ENCODE measurements at places on chromosomes 5 and 9. TPM values are rescaled to one million over a fixed set of nuclear protein-coding genes. Genes with fewer than 3 reads are reported as not detected.
A peak's percentile ranks its signal among the peaks of the same experiment; 100 is the strongest.

DNA sequence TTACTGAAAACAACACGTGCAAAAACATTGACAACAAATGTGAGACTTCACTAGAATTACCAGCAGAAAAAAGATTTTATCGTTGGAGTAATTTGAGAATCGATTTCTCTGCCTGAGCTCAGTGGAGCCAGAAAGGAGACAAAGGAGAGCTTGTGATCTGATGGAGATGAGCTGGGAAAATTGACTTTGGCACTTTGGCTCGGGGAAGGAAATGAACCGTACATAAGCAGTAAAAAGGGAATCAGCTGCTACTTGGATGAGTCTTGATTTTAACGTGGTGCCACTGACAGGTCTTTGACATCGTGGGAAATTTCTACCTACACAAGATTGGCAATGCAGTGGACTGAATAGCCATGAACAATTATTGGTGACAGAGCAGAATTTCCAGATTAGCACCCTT, 244.7 kb upstream of the RPS23 start:
- DNase-seq, result no peak

DNA sequence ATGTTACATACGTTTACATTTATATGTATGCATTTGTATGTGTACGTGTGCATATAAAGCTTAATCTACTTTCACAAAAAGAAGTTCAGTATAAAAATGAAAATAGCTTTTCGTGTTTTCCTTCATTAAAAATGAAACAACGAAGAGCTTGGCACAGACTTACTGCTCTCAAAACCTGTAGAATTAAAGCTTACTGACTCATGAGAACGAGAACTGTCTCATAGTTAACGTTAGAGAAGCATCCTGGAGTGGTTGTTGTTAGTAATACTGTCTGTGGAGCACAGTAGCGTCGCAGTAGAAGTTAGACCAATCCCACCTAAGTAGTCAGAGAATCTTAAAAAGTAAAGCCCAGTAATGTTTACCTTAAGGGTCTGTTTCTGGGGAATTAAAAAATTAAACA, 1.3 kb downstream of the MAT2B start:
- peak; percentile 19 for DNase-seq

DNA sequence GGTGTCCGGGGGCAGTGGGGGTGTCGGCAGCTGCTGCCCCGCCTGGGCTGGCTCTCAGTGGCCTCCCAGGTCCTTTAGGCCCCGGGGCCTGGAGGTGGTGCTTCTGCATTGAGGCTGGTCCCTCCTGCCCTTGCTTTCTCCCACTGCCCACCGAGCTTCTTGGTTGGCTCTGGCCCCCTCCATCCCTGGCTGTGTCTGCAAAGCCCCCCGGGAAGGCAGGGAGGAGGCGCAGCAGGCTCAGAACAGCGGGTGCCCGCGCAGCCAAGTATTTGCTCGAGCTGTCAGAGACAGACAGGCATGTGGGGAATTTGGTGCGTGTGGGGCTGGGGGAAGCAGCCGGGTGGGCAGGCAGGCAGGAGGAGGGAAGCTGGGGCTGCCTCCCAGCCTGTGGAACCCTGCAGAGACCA, 11.5 kb downstream of the CXXC5 start:
- no peak for DNase-seq

DNA sequence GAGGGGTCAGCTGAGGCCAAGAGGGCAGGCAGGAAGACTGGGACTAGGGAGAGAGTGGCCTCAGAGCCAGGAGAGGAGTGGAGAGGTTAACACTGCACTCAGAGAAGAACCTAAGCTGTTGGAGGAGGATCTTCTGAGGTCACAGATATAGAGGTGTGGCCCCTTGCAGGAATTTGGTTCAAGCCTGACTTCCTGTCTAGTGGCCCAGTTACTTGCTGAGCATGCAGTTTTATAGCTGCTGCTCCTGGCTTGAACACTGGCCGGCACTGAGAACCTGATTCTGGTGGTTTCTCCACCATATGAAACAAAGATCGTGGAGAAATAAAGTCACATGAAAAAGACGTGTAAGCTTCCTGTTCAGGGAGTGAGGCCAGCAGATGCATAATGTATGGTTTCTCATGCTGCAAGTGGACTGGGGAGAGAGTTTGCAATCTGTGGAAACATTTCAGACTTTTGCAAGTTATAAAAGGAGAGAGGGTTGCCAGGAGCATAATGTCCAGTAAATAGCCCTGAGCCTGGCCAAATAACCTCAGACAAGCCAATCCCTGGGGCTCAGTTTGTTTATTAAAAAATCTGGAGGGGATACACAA, 82.6 kb downstream of the GALNT10 start:
- DNase-seq, result no peak

Gene PHF24
- not detected for total RNA-seq

DNA sequence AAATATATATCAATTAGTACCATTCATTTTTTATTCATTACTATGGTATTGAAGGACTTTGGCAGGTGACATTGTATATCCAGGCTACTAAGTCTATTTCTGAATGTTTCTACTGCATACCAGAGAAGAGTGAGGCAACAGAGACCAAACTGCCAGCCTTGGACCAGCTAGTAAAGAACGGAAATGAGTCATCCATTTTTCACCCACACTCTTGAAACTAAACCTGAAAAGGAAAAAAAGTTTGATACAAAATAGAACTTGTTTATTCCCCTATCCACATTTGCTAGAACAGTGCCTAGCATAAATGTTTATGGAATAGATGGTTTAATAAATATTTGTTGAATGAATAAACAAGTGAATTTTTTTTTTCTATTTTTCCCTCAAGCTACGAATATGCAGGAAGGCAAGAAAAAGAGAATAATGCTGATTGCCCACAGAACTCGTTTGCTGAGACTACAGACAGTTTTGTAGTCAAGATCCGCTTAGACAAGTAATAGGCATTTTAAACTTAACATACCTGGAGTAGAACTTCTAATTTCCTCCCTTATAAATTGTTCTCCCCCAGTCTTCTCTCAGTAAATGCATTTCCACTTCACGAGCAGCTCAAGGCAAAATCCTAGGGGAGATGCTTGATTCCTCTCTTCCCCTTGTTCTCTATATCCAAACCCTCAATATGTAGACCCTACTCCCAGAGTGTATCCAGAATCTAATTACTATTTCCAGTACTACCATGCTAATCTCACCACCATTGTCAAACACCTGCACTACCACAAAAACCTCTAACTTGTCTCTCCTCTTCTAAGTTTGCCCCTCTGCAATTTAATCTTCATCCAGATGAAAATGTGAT, 146.2 kb upstream of the RASA1 start:
- DNase-seq, result no peak

Gene CDH9
- not detected for total RNA-seq

Gene BARX1
- not detected for total RNA-seq

Gene GLRA1
- not detected for total RNA-seq

GRCh38 chr9:110099236-110100095, 108.5 kb downstream of the C9orf152 start:
- DNase-seq, result no peak

Gene STPG3
- not detected for total RNA-seq

- DNase-seq, result peak; percentile 53
These were observed 14.4 kb upstream of the SPINK4 start for GRCh38 chr9:33225319-33226147.

Gene OR1Q1
- total RNA-seq, result 1.5 TPM

DNA sequence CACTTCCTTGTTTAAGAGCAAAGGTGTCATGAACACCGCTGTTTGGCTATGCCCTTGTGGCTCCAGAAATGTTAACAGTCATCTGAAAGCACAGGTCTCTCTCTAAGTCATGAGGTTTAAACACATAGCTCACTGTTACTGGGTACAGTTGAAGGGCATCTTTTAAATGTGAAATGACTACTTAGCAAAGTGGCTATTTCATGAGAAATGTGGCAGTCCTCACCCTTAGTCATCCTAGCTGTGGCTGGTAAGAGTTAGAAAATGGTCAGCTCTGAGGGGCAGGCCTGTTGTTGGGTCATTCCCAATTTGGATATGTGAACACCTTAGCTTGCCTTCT, 24.2 kb upstream of the TMEM171 start:
- DNase-seq, result no peak

Gene PDLIM4
- total RNA-seq, result not detected

Gene IFNA2
- not detected for total RNA-seq

Measured in naive thymus-derived CD8-positive, alpha-beta T cell (primary cell).